ENCODE measurements at places on chromosomes 3 and 15.

DNA sequence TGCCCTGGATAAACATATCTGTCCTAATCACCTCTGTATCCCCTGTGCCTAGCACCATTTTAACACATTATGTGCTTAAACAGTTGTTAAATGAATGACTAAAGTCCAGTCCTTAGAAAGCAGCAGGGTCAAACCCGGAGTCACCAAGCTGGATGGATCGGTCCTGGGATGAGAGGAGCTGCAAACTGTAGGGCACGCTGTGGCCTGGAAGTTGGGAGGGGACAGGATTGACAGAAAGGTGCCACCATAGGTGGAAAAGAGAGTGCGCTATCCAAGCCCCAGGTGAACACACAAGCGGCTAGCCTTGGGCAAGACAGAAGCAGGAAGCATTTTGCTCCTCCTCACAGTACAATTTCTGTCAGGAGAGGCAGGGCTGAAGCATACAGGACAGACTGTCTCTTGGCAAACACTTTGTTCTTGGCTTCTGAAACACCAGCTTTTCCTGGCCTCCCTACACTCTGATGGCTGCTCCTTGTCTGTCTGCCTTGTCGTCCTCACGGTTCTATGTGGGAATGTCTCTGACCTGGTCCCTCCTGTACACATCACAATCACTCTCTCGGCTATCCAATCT, 48.4 kb upstream of the KY start:
- DNase-seq = no peak

- no peak for DNase-seq
Observed at GRCh38 chr3:143840636-143841035, 7.6 kb downstream of the SLC9A9 start.

DNA sequence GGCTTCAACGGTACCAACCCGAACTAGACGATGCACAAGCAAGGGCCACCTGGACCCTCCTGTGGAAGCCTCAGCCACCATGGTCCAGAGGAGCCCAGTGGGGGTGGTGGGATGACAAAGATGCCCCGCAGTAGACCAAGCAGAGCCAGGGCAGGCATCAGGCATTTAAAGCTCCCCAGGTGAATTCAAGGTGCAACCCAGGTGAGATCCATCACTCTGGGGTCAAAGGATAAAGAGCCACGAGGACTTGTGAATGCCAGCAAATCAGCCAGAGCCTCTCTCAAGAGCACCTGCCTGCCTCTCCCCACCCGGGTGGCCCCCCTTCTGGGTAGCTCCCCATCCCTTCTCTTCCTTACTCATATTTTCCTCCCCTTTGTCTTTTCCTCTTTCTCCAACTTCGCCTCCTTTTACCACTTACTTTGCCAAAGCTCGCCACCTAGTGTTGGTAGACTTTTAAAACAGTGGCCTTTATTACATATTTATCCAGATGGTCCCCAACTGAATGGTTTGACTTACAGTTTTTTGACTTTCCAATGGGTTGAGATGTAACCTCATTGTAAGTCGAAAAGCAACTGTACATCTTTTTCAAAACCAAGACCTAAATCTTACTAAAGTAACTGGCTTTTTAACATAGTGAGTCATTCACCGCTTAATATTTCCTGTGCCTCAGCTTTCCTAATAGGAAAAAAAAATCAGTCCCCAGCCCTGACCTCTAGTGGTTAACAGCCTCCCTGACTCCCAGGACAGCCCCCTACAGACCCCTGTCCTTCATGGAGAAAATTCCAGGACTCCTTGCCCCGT, 18.8 kb downstream of the PLA2G4F start:
- peak; percentile 10 for DNase-seq

DNA sequence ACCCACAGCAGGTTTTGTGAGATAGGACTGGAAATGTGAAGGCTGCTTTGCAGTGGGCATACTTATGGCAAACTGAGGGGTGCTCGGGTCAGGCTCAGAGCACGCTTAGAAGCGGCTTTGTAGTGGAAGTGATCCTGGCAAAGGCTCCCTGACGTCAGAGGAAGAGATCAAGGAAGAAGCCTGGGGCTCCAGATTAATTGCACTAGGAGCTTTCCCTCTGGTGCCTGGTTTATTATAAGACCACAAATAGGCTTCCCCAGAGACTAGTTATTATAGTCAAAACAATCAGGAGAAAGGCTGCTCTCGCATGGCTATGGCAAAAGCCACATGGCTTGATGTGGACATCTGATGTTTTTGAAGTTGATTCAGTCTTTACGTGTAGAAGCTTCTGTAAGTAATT, 515.1 kb downstream of the GABRG3 start:
- no peak for DNase-seq

DNA sequence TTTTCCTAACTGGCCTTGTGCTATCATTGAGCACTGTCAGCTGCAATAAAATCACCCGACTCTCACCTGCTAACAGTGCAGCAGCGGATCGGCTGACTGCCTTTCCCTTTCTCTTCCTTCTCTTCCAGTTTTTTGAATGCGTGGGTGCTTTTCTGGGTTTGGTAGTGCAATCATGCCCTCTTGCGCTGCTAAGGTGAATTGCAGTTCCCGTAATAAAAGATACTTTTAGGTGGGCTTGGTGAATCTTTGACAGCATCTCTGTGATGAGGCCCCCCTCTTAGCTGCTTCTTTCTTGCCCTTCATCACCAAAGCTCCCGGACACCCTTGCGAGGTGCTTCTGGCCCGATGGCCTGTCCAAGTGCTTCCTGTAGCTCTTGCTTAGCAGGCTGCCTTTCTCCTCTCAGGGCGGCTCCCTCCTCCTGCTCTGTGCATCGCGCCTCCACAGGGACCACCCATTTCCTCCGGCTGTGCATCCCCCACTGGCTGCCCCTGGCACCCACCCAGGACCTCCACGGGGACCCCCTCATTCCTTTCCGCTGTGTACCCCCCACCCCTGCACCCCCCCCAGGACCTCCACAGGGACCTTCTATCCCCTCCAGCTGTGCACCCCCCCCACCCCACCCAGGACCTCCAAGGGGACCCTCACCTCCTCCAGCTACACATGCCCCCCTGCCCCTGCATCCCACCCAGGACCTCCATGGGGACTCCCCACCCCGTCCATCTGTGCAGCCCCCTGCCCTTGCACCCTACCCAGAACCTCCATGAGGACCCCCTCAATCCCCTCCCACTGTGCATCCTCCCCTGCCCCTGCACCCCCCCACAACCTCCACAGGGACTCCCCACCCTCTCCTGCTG, 50.8 kb upstream of the RPL32 start:
- DNase-seq = peak; percentile 47

- DNase-seq = no peak
Observed at GRCh38 chr3:22156868-22157267, 405.9 kb upstream of the ZNF385D start.

- no peak for DNase-seq
Observed at GRCh38 chr3:69907554-69907953, 92.0 kb upstream of the SAMMSON start.

- DNase-seq = no peak
Observed at GRCh38 chr3:29537889-29538609, 257.2 kb downstream of the RBMS3 start.

DNA sequence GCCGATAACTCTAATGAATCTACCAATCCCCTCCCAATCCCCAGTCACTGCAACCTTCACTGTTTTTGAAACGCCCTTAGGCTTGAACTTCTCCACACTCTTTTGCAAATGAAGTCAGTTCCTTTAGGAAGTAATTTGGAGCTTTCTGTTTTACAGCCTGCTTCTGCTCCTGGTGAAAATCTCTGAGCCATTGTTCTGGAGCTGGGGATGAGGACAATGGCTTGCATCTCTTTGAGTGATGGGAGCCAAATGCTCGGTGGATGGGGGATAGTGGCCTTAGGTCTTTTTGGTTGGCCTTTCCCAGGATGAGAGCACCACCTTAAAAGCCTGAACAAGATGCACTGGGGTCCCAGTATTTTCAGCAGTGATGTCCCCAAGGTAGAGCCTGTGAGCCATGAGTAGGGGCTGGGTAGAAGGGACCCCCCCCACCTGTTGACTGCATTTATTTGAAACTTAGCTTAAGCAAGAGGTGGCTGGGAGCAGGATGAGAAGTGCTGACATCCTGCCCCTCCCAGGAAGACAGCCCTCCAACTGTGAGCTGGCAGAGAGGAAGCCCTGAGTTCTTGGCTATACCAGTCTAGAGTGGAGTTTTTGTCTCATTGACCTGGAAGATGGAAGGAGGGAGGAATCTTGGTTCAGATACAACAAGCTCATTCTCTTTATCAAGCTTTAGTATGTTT, 7.6 kb upstream of the MYO5C start:
- DNase-seq = no peak

- peak; percentile 66 for DNase-seq
Observed at GRCh38 chr3:10263646-10264363, 15.5 kb downstream of the TATDN2 start.

- no peak for DNase-seq
Observed at GRCh38 chr15:44542596-44542995, 5.6 kb downstream of the EIF3J start.

DNA sequence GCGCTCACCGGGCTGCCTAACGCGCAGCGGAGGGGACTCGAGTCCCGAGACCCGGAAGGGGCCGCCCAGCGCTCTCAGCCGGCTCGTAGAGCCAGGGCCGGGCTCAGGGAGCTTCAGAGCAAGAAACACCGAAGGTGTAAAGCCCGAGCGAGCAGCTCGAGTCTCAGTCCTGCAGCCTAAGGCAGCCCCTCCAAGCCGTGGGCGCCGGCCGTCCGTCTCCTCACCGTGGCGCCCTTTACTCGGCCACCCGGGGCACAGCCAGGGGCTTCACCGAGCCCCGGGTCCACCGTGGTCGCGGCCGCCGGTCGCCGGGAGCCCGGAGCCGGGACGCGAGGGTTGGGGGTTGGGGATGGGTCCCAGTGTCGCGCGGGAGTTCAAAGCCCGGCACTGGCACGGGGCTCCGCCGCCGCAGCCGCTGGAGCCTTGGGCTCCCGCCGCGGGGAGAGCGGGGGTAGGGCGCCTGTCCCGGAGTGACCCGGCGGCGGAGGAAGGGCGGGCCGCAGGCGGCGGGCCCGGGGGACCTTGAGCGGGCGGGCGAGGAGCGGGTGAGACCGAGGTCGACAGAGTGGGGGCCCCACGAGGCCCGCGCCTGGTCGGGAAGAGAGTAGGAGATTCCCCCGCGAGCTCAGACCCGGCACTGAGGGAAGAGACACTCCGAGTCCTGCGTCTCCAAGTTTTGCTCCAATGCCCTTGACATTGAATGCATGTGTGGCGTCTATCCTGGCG, 26.9 kb upstream of the THRB start:
- no peak for DNase-seq

GRCh38 chr3:33030246-33030645, 66.7 kb downstream of the GLB1 start:
- DNase-seq = no peak

DNA sequence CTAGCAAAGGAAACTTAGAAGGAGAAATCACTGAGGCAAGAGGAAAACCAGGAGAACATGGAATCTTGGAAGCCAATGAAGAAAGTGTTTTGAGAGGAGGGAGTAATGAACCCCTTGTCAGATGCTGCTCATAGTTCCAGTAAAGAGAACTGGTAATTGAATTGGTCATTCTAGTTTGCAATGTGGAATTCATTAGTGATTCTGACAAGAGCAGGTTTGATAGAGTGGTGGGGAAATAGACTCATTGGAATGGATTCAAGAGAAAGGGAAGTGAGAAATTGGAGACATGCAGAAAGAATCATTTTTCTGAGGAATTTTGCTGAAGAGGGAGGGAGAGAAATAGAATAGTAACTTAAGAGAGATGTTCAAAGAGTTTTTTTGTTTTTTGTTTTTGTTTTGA, 21.0 kb downstream of the GLCE start:
- DNase-seq = no peak
